ENCODE measurements at places on chromosomes 5 and 9.

DNA sequence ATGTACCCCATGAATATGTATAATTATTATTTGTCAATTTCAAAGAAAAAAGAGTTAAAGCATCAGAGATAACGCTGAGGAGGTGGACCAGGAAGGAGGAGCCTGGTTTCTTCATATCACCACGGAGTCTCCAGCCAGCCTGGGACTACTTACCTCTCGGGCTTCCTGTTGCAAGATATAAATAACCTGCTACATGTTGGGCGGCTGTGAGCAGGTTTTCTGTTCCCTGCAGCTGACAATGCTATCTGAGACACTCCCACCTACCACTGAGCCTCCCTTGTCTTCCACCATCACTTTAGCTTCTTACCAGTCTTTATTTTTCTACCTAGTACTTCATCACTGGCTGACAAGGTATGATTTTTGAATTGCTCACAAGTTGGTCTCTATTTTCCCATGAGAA lies 102.7 kb upstream of the CPEB4 start:
- DNase-seq, result no peak

DNA sequence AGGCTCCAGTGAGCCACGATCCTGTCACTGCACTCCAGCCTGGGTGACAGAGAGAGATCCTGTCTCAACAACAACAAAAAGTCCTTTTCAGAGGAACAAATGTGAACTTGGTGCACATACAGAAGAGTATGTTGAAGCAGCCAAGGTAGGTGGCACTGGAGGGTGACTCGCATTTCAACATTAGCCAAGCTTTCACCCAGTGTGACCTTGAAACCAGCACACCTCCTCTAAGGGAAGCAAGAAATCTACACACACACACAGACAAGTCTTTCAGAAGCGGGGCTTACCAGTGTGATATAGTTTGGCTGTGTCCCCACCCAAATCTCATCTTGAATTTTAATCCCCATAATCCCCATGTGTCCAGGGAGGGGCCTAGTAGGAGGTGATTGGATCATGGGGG lies 225.2 kb downstream of the SEMA5A start:
- no peak for DNase-seq

- DNase-seq, result no peak
Observed at GRCh38 chr5:86786955-86787354, 169.2 kb downstream of the COX7C start.

GRCh38 chr5:159341145-159341544 lies 10.9 kb upstream of the IL12B start:
- no peak for DNase-seq

- no peak for DNase-seq
Observed at GRCh38 chr9:18480662-18481093, 6.7 kb downstream of the ADAMTSL1 start.

DNA sequence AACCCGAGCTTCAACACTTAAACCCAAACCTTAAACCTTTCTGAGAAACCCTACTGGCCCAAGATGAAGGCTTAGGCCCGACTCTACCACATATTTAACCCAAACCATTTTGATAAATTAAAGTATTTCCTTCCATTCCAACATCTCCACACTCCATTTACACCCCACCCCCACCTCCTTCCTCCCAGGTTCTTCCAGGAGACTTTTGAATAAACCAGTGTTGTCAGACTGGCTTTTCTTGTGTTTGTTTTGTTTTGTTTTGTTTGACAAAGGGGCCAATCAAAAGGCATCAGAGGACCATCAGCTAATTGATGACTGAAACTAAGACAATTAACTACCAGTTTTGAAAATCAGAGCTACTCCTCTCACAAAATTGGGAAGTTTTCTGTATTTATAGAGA lies 4.6 kb upstream of the ZNF608 start:
- no peak for DNase-seq

- peak; percentile 87 for DNase-seq
Observed at GRCh38 chr9:26955921-26956859, at the start of gene IFT74. Gene IFT74, plus strand, starts transcription at chr9:26956412. Its CDS starts 5,556 bp downstream, at chr9:26961968.

GRCh38 chr5:151095341-151096000 lies 14.6 kb upstream of the TNIP1 start:
- no peak for DNase-seq

DNA sequence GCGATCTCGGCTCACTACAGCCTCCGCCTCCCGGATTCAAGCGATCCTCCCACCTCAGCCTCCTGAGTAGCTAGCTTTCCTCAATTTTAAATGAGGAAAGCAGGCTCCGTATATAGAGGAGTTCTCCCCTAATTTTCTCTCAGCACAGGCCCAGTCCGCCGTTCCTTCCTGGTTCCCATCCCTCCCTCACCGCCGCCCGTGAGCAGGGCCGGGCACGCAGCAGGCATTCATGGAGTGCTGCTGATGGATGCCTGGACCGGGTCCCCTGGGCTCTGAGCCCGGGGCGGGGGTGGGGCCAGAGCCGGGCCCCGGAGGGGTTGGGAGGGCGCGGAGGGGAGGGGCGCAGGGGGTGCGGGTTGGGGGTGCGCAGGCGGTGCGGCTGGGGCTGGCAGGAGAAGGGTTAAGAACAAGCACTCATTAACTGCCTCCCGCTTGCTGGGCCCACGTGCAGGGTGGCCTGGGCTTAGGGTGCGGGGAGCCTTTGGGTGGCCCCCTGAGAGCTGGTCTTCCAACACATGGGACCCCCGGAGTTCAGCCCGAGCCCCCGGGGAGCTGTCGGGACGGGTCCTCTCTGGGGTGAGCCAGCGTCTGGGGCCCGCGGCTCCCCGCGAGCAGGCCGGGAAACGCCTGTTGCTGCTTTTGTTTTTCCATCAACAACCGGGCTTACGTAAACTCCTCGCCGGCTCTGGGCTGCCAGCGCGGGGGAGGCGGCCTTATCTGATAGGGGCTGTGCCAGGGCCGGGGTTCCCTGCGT lies 33.7 kb downstream of the LHX2 start:
- no peak for DNase-seq

DNA sequence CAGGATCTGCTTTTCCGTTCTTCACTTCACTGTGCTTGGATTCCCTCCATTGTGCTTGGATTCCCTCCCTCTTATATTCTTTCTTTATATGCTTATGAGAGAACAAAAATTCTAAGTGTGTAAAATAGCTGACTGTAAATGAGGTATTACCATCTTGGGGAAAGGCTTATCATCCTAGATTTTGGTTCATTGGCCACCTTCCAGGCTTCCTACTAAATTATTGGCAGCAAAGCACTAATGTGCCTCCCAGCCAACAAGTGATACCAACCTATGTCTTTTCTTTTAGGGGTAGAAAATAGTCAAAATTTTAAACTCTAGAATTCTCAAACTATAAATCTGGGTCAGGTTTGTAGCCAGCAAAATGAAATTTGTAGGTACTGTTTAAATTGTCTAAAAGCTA lies 52.7 kb downstream of the NDUFAF2 start:
- DNase-seq, result no peak

DNA sequence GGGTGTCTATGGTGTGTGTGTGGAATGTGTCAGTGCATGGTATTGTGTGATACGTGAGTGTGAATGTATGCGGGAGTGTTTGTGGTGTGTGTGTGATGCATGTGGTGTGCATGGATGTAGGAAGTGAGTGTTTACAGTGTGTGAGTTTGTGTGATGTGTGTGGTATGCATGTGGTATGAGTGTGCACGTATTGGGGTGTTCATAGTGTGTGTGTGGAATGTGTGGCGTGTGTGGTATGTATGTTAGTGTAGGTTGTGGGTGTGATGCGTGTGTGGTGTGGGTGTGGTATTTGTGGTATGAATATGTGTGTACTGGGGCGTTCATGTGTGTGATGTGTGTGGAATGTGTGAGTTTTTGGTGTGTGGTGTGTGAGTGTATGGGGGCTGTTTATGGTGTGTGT lies 40.1 kb upstream of the BICD2 start:
- no peak for DNase-seq

GRCh38 chr5:95759634-95760033 lies 28.5 kb downstream of the RHOBTB3 start:
- no peak for DNase-seq

GRCh38 chr5:32473072-32473471 lies 28.5 kb upstream of the ZFR start:
- DNase-seq, result no peak

- no peak for DNase-seq
Observed at GRCh38 chr5:122559676-122560075, 215.2 kb upstream of the SNX2 start.

DNA sequence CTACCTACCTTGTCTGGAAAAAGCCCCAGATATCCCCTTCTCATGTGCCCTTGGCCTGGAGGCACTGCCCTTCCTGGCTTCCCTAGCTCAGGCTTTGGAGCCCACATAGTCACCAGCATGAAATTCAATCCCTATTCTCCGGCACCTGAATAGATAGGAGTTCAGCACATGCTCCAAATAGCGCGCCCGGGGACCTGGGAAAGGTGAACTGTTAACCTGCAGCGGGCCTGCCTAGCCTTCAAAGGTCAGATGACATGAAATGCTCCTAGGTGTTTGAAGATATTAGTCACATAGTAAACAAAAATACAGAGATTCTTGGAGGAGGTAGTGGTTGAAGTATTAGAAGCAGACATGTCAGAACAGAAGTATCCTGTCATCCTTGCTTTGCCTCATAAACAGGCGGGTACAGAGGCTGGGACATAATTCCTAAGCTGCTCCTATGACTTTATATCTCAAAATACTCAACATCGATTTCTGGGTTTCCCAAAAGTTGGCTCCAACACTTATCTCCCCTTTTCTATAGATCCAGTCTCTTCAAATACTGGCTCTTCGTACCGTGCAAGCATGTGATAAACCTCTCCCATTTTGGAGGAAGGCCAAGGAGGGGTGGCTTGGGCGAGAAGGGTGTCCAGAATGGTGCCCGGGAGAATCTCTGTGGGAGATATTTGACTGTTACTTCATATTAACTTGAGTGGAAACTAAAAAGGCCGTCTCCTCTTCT lies 88.0 kb upstream of the ANKH start:
- no peak for DNase-seq

DNA sequence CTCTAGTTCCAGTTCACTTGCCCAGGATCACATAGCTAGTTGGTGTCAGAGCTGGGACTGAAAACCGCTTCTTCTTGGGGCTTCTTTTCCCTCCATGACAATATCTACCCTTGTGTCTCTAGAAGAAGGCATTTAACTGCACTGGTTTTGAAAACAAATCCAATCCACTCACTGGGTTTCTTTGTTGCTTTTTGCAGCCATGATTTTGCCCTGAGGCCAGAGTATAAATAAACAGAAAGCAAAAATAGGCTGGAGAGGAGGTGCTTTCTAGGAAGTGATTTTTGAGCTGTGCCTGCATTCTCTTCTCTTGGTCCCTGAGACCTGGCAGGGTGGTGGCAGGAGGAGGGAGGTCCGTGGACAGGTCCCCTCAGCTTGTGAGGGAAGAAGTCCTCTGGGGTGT lies 6.9 kb upstream of the TRIO start:
- no peak for DNase-seq

- no peak for DNase-seq
Observed at GRCh38 chr5:71738662-71739361, 19.7 kb downstream of the CARTPT start.

DNA sequence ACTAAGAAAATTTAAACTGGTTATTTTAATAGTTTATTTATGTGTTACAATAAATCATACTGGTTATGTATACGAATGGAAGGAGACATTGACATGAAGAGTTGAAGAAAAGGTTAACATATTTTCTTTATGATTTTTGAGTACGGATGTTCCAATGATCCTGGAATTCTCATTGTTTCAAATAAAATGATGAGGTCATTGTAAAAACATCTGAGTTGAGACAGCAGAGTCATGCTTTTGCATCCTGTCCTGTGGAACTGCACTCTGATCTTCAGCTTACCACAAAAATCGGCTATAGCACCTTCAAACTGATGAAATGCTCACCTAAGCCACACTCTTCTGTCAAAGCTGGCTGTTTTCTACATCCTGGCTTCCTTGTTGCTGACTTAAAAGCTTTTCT lies 67.8 kb downstream of the PTCD2 start:
- DNase-seq, result no peak

GRCh38 chr5:168260353-168261226 lies 30.9 kb upstream of the WWC1 start:
- DNase-seq, result no peak

GRCh38 chr5:132411304-132412013 lies 41.9 kb downstream of the SLC22A5 start:
- DNase-seq, result no peak

GRCh38 chr5:134100283-134101091 lies 14.0 kb upstream of the TCF7 start:
- DNase-seq, result peak; percentile 73

DNA sequence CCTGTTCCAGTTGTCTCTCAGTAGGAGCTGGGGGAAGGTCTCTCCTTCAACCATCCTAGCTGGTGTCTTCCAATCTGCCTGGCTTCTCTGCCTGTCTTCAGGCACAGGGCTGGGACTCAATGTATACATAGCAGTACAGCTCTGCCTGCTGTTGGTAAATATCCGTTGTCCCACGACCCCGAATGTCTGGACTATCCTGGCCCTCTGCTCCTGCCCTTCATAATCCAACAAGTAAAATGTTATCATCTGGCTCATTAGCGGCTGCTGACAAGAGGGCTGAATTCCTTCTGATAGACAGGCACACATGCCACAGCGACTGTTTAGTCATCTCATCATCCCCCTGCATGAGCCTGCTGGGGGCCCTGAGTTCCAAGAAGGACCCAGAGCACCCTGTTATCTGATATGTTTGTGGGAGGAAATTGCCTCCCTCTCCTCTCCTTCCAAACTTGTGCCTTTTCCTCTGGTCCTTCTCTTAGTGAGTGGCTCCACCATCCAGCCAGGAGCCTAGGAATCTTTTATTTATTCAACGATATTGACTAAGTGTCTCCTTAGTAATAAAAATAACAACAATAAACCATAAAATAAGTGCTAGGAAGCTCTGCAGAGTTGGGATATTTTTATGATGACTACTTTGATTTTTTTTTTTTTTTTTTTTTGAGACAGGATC lies 29.5 kb upstream of the TGFBR1 start:
- no peak for DNase-seq

DNA sequence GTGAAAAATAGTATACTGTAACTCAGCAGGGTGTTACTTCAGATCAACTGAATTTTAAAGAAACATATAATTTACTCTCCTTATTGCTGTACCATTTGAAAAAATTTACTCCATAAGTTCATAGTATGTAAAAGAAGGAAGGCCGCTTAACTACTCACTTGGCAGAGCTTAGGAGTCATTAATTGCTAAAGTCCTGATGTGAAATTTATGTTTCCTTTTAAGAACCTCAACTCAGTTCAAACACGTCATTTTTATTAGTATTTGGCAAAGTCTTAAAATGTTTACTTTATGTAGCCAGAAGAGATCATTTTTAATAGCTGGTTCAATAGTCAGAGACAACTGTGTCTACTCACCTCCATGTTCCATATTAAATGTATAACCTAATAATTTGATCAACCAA lies 268.6 kb downstream of the CDH10 start:
- DNase-seq, result no peak

GRCh38 chr5:10489810-10490426 lies 48.2 kb downstream of the ROPN1L start:
- no peak for DNase-seq

- DNase-seq, result no peak
Observed at GRCh38 chr5:32022638-32023037, 151.5 kb downstream of the GOLPH3 start.

- DNase-seq, result no peak
Observed at GRCh38 chr5:148201151-148201550, 1.7 kb upstream of the SPINK6 start.

GRCh38 chr5:147485046-147485445 lies 24.8 kb downstream of the DPYSL3 start:
- DNase-seq, result no peak

GRCh38 chr9:131546336-131547084 lies 1.2 kb downstream of the PRRT1B start:
- DNase-seq, result no peak
